ENCODE measurements at places on chromosomes 12 and 14.

- no peak for DNase-seq
These were observed 18.6 kb downstream of the PPTC7 start for GRCh38 chr12:110564471-110564991.

- DNase-seq, result no peak
These were observed 334.8 kb upstream of the NOVA1 start for GRCh38 chr14:26932606-26933005.

DNA sequence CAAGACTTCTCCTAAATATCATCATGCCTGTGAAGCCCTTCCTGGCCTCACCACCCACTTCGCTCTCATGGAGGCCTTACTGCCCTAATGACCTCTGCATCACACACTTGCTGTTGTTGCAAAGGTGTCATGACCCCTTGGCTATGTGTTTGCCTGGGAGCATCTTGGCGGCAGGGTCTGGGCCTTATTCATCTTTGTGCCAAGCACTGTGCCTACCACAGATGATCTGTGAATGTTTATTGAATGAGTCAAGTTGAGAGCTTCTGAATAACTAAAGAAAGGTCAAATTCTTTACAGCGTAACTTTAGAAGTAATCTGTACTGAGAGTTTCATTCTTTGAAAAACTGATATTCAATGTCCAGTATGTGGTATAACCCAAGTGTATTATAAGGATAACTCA, 113.3 kb downstream of the TTC8 start:
- no peak for DNase-seq

GRCh38 chr14:24798911-24799462, 165.0 kb upstream of the GZMB start:
- DNase-seq, result no peak

DNA sequence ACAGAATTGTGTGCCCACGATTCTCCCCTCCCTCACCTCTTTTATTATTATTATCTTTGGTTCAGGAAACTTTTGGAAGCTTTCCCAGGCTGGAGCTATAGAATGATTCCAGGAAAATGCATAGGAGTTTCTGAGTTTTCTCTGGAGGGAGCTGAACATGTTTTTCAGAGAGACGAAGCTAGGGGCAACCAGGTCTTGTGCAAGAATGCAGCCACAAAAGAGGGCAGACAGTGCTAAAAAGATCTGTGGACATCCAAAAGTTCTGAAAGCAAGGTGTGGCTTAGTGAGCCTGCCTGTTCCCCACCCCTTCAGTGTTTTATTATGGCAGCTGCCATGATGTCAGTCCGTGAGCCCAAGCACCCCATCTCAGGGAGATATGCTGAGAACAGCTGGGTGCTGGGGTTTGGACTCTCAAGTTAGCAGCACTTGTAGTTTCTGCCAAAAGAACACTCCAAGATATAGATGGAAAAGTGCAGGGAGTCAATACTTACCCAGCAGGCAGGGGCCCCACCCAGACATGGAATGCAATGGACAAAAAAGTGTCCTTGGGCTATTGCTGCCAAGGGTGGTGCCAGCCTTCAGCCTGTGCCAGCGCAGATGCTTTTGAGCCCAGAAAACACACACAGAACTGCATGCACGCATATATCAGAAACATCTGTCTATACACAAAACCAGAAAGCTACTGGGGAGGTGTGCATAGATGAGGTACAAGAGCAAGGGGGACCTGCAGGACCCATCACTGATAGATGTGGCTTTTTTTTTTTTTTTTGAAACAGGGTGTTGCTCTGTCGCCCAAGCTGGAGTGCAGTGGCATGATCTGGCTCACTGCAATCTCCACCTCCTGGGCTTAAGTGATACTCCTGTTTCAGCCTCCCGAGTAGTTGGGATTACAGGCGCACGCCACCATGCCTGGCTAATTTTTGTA, 17.0 kb upstream of the IRF2BPL start:
- no peak for DNase-seq

DNA sequence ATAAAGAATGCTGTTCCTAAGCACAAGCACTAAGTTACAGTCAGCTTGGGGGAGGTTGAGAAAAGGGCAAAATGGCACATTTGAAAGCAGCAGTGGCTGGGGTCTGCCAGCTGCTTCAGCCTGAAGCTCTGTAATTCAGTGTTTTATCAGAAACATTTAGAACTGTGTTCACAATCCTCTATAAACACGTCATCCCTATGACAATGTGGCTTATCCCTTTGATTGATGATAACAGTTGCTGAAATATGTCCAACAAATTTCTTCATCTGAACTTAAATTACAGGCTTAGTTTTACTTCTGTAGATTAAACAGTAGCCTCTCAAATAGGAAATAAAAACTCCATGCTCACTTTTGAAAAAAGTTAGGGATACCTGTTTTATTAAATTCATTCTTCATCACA, 108.8 kb downstream of the VEZT start:
- no peak for DNase-seq
